Activated T-helper 17 cell treated with anti-CD3 and anti-CD28 coated beads, Interleukin-2, amount 50 U/mL, for 72 hours (primary cell): ENCODE measurements at places on chromosomes 2 and 18. TPM values are rescaled to one million over a fixed set of nuclear protein-coding genes. Genes with fewer than 3 reads are reported as not detected.

STARD6 gene
- not detected for total RNA-seq

SERPINB11 gene
- not detected for total RNA-seq

COL4A4 gene
- 0.26 TPM for total RNA-seq

CCDC141 gene
- total RNA-seq: 2.1 TPM

EIF5B gene
- 54.1 TPM for total RNA-seq

GEN1 gene
- 27.6 TPM for total RNA-seq

GPR55 gene
- total RNA-seq: 11.1 TPM

FOXD4L1 gene
- 0.32 TPM for total RNA-seq

DNA sequence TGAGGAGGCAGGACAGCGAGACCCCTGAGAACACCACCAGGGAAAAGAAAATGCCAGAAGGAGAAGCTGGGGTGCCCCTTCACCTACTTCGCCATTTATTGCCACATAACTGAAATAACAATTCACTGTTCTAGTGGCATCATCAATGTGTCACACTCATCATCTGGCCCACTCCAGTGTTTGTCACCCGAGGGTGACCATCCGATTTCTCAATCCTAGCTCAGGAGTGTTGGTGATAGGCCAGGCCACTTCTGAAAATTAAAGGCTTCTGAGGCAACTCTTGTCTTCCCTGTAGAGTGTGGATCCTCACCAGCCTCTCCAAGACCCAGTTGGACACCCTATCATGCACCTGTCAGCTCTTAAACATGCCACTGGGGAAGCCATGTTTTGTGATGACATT, 62.9 kb upstream of the BZW1 start:
- no peak for ATAC-seq

GRCh38 chr2:7012141-7012764, 95.0 kb downstream of the RNF144A start:
- ATAC-seq: no peak

DNA sequence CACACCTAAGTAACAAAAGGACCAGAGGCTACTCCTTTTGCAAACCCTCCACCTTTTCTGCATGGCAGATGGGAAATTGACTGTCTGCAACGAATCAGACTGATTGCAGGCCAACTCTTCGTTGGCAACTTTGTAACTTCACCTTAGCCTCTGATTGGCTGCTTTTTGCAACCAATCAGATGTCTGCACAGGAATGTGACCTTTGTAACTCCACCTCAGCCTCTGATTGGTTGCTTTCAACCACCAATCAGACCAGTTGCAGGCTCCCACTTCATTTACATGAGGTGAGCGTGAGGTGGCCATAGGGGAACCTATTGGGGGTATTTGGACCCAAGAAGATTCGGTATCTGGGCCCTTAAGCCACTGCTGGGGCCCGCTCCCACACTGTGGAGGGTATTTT, 209.0 kb downstream of the EN1 start:
- no peak for ATAC-seq

- ATAC-seq: no peak
Measured at GRCh38 chr2:66803726-66804125, 368.8 kb downstream of the MEIS1 start.

DNA sequence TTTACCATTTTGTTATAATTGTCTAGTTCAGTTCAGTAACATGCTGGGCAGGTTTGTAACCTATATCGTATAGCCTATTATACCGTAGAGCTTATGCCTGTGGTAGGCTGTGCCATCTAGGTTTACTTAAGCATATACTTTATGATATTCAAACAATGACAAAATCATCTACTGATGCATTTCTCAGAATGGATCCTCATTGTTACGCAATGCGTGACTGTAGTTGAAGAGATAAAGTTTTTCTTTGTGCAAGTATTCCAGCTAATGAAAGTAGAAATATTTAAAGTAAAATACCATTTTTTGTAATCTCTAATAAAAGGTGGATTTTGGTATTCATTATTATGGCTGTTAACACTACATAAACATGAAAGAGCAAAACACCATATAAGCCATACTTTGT, 100.2 kb downstream of the LRRTM4 start:
- ATAC-seq: no peak

DNA sequence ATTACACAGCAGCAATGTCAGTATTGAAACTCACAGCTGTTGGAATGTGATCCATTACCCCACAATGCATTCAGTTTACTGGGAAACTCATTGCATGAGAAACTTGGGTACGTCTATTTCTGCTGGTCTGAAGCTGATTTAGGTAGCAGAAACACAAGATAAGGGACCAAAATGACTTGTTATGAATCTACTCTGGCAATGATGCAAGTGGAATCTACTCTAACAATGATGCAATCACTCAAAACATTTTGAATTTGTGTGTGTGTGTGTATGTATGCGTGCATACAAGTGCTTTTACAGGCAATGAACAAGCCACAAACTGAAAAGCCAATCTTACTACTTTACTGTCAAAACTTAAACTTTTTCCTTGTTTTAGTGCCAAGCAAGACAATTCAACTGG, 406.7 kb downstream of the ADCYAP1 start:
- ATAC-seq: no peak

GRCh38 chr2:341017-341542, 53.2 kb upstream of the ALKAL2 start:
- no peak for ATAC-seq

DNA sequence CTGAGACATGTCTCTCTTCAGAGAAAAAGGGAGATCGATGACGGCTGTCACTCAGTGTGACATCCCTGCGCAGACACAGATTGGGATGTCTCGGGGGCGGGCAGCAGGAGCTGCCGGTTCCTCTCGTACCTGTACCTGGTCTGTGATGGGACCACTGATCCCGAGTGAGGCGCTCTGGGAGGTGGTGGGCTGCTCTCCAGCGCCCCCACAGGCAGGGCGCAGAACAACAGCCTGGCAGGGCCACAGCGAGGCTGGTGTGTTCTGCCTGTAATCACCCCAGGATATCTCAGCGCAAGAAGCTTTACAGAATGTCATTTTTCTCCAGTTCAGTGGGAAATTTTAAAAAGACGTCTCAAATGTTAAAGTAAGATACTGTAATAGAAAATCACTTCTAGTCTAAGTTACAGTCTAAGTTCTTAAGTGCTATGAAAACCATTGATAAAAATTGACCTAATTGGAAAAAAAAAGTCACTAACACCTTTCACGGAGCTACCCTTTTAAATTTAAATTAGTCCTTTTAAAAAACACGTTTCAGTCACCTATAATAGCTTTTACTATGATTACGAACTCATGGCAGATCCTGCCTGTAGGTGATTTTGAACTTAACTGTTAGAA, 189.8 kb downstream of the SNTG2 start:
- peak; percentile 67 for ATAC-seq

DNA sequence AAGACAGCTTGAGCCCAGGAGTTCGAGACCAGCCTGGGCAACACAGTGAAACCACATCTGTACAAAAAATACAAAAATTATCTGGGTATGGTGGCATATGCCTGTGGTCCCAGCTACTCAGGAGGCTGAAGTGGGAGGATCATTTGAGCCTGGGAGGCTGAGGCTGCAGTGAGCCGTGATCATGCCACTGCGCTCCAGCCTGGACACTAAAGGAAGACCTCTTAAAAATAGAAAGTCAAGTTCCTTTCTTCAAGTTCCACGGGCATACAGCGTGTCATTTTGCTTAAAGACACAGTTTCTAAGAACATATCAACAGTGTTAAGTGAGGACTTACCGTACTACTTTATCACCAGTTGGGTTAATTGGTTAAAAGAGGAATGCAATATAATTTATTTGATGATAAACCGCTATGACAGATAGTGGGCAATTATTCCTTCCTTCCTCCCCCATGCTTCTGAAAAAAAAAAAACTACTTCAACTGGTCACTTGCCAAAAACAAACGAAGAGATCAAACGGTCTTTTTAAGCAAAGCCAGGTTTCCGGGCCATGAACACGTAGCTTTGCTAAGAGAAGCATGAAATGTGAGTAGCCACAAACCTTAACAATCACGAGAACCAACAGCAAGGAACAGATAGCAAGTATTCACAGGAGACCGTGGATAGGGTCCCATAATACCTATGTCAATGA, 21.4 kb downstream of the AP1S3 start:
- ATAC-seq: no peak

DNA sequence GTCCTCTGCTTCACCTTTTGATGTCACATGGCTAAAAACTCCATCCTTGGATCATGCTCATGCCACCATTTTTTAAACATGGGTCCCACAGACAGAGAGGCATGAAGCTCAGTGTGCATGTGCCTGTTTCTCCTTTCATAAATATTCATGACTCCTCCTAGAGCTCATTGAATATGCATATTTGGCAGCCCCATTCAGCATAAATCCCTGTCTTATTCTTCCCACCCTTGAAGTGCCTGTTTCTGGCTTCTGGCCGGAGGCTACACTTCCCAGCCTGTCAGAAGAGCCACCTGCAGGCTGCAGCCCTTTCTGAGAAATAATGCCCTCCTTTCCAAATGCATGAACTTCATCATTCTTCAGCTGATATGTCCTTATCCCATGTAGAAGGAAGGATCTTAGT, 109.7 kb downstream of the LDLRAD4 start:
- no peak for ATAC-seq

DNA sequence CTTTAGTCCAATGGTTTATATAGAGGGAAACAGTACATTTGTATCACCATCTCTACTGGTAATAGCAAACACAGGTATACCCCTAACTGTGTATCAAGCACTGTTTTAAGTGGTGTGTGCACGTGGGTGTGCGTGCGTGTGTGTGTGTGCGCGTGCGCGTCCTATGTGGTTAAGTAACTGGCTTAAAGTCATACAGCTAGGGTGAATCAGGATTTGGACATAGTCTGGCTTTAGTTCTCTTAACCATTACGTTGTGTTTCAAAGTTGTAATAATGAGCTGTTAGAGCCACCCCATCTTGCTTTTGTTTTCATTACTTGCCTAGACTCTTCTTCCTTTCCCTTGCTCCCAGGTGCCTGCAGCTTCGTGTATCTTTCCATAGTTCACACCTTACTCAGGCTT, 2.1 kb downstream of the HADHB start:
- ATAC-seq: no peak

DNA sequence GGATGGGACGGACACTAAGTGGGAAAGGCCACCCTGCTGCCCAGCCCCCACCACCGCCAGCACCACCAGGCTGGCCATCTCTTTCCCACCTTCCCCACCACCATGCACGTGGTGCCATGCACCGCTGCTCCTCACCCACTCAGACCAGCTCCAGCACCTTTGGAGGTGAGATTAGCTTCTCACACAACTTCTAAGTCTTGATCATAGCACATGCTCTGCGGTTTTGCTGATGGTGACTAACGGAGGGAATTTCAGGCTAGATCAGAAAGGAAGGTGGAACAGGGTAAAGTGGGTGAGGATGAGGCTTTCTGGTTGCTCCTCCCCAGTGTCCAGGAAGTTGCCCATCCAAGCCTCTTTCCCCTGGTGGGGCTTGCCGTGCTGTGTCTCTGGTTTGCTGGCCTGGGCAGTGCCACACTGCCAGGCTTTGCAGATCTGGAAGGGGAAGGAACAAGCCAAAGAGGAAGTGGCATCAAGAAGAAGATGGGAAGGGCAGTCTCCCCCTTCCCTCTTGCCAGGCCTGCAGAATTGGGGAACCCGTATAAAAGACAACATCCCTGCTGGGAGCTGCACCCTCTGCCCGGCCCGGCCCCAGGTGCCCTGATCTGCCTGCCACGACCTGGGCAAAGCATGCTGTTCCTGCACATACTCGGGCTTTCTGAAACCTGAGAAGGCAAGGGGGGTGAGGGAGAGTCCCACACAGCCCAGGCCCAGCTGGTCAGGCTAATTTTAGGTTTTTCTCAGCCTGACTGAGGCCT, 44.3 kb upstream of the CAB39 start:
- ATAC-seq: peak; percentile 68

DNA sequence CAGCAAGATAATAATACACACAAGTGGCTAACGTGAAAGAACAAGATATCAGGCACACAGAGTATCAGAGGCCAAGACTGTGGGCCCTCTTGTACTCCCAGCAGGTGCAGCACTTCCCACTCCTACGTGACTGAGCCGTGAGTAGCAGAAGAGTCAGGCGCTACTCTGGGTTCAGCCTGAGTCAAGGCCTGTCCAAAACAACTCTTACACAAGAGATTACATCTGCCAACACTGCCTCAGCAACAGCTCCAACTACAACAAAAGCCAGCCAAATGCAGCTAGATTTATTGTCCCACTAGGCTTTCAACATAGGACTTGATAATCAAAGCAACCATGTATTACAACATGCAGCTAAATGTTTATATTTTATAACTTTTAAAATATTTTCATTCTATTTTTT, 56.2 kb downstream of the ITSN2 start:
- no peak for ATAC-seq

DNA sequence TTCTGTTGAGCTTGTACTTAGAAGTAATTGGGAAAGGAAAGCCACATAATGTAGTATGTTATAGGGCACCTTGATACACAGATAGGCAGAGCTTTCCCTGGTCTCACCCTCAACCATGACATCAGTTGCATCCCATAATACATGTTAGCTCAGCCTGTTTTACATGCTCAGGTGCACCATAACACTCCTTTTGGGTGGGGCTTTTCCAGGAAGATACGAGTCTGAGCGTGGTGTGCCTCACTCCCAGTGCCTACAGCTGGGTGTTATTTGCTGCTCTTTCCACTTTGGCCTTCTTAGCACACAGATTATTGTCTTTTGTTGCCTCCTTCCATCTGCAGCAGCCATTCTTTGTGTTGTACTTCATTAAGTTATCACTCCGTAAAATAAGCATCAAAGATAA, 11.9 kb downstream of the TTC39C start:
- ATAC-seq: peak; percentile 22

GRCh38 chr2:43186679-43187374, 39.6 kb downstream of the ZFP36L2 start:
- no peak for ATAC-seq

- no peak for ATAC-seq
Measured at GRCh38 chr2:15449556-15450236, 111.4 kb downstream of the NBAS start.

GRCh38 chr2:200796561-200796960, 15.1 kb upstream of the BZW1 start:
- no peak for ATAC-seq

- ATAC-seq: no peak
Measured at GRCh38 chr18:36717422-36718110, 111.2 kb downstream of the TPGS2 start.

GRCh38 chr2:84849271-84849952, 31.5 kb downstream of the TRABD2A start:
- ATAC-seq: peak; percentile 66

DNA sequence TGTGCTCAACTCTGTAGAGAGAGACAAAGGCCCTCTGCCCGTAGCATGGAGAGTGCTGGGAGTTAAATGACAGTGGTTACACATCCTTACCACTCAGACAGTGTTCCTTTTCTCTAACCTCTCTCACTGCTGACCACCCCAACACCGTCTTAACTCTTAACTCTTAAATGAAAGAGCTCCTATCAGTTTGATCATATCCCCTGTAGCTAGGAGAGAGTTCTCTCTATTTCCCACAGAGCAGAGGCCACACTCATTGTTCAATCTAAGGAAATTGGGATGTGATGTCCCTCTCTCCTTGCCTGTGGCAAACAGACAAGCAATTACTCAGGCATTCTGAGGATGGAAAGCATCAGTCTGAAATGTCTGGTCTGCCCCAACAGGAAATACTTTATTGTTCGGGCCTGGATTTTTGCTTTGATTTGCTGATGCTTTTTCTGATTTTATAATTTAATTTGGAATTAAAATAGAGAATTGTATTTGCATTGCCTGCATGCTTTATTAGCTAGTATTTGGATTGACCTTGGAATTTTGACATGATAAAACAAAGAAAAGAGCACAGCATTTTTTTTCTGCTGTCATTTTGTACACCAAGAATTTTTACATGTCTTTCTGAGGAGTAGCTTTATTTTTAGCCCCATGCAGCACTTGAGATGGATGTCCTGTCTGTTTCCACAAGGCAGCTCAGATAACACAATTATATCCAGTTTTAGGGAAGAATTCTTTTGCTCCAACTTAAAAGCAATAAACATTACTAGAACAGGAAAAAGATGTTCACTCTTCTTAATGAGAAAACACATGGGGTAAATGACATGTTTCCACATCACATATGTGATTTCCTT, 27.7 kb upstream of the IER3IP1 start:
- no peak for ATAC-seq
